ENCODE measurements at places on chromosomes 7 and 10. TPM values are rescaled to one million over a fixed set of nuclear protein-coding genes. Genes with fewer than 3 reads are reported as not detected.

CDHR3 gene
- total RNA-seq = 3.1 TPM

GRCh38 chr10:43712821-43713584 lies 64.3 kb upstream of the ZNF32 start:
- no peaks in the 10 kb centered on the region for H3K4me1 ChIP-seq
- H3K27ac ChIP-seq = no peak overlapping the region
- no peak overlapping the region for H3K4me3 ChIP-seq
- no peaks in the 10 kb centered on the region for H3K36me3 ChIP-seq
- DNase-seq = no peak

- no peaks in the 10 kb centered on the region for H3K4me1 ChIP-seq
- no peaks in the 10 kb centered on the region for H3K36me3 ChIP-seq
- DNase-seq = no peak
- H3K4me3 ChIP-seq = no peak overlapping the region
These were observed 22.8 kb upstream of the CRHR2 start for GRCh38 chr7:30705008-30705407.

DNA sequence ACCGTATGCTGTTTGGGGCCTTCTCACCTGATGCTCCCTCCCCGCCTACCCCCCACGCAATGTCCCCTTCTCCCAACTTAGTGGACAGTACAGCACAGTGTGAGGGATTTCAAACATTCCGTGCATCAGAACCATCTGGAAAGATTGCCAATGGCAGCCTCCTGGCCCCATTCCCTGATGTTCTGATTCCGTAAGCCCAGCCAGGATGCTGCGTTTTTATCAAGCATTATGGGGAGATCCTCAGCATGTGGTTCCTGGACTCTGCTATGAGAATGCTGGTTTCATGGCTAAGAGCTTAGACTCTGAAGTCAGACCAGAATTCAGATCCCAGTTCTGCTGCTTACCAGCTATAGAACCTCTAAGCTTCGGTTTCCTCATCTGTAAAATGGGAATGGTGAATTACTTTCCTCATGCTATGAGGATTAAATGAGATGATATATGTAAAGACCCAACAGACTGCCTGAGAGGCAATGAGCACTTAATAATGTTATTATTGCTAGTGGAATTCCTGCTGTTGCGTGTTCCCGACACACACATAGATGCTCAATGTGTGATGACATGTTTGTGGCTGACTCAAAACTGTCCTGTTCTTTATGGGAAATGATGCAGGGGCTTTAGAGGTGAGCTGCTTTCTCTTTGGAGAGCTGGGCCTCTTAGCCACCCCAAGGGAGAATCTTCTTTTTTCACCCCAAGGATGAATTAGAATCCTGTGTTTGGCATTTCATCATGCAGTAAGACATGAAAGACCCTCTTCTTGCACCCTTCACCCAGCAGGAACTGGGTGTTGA lies 60.8 kb upstream of the SMNDC1 start:
- H3K4me3 ChIP-seq = no peak overlapping the region
- no peaks in the 10 kb centered on the region for H3K27me3 ChIP-seq
- H3K4me1 ChIP-seq = peaks cover 18% of the 10 kb centered on the region
- H3K36me3 ChIP-seq = no peaks in the 10 kb centered on the region
- no peak overlapping the region for H3K27ac ChIP-seq
- DNase-seq = no peak

DNA sequence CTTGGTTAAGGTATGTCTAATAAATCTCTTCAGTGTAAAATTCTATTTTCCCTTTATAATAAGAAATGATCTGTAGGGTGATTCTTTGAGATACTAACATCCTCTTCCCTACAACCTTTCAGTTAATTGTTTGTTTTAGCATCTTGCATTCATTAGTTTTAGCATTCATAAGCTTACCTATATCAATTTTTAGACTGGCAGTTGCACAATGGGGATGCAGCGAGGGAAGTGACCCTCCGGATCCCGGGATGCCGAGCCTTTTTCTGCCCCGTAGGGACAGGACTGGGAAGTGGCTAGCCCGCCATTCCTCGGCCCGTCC lies 508 bp upstream of the KIF20B start:
- no peaks in the 10 kb centered on the region for H3K36me3 ChIP-seq
- no peaks in the 10 kb centered on the region for H3K27me3 ChIP-seq
- peak overlapping the region; percentile 86 for H3K27ac ChIP-seq
- H3K4me1 ChIP-seq = peaks cover 12% of the 10 kb centered on the region
- H3K4me3 ChIP-seq = peak overlapping the region; percentile 95

DNA sequence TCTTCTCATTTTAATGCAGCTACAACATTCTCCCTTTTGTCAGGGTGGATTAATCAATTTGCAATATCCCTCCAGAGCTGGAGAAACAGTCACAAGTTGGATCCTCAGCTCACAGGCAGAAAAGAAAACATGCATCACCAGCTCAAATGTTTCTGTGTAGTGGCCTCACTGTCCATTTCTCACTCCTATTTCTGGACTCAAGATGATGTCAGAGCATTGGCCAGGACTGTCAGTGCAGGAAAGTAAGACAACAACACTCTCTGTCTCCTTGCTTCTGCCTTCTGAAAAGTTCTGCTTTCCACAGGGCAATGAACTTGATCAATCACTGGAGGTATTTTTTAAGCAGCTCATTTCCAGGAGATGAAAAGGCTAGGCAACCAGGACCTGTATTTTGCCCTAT lies 8.2 kb upstream of the SVIL start:
- H3K36me3 ChIP-seq = peaks cover 2% of the 10 kb centered on the region
- H3K27ac ChIP-seq = no peak overlapping the region
- H3K27me3 ChIP-seq = no peaks in the 10 kb centered on the region
- DNase-seq = peak; percentile 69
- H3K4me3 ChIP-seq = no peak overlapping the region

- H3K27ac ChIP-seq = no peak overlapping the region
- H3K4me3 ChIP-seq = no peak overlapping the region
- DNase-seq = no peak
- H3K36me3 ChIP-seq = no peaks in the 10 kb centered on the region
These were observed 115.5 kb upstream of the CREB5 start for GRCh38 chr7:28296571-28297483.

DNA sequence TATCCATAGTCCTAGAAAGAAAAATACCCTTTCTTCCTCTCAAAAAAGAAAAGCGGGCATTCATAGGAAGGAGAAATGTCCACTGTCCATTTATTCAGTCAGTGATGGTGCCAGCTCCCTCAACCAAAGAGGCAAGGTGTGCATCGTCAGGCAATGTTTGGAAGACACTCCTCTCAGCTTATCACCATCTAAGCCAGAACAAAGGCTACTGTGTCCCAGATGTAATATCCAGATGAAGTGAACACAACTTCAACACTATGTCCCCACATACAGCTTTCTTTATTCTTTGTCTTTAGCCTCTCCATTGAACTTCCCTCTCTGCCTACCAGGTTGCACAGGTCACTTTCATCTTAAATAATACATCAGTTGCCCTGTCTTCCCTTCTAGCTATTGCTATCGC lies 131.4 kb upstream of the RNF32 start:
- H3K36me3 ChIP-seq = no peaks in the 10 kb centered on the region
- no peak for DNase-seq
- no peaks in the 10 kb centered on the region for H3K4me1 ChIP-seq
- no peaks in the 10 kb centered on the region for H3K27me3 ChIP-seq
- H3K4me3 ChIP-seq = no peak overlapping the region
- H3K27ac ChIP-seq = no peak overlapping the region

DNA sequence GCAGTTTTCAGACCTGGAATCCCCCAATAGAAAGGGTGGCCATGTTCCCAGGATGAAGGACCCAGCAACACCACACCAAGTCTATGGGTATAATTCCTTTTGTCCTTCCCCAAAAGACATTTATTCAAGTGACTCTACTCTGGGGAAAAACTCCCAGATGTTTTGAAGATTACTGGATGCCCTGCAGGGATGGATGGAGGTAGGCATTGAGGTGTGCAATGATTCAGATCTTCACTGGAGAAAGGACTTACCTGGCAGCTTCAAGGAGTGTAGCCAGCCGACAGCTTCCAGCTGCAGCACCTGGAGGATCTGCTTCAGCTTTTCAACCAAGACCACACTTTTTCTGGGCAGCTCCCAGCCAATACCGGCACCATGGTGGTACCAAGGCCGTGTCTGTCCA lies 172.0 kb downstream of the BAMBI start:
- no peak overlapping the region for H3K4me3 ChIP-seq
- H3K27me3 ChIP-seq = no peaks in the 10 kb centered on the region
- no peak overlapping the region for H3K27ac ChIP-seq
- H3K36me3 ChIP-seq = no peaks in the 10 kb centered on the region

SEMA3A gene
- 31.3 TPM for total RNA-seq
